A549 treated with Mapracorat at 1 μM for 4 hours (cell line): ENCODE measurements at places on chromosomes 3 and 15. TPM values are rescaled to one million over a fixed set of nuclear protein-coding genes. Genes with fewer than 3 reads are reported as not detected.

Gene SRPRB
- total RNA-seq, result 53.9 to 60.3 TPM (median 57.7 TPM) in 5 replicates

Gene ANKDD1A
- 1.7 to 2.8 TPM (median 2.2 TPM) in 5 replicates for total RNA-seq

Gene INSYN1
- total RNA-seq, result 0.95 to 3.1 TPM (median 1.4 TPM) in 5 replicates

Gene GPR62
- total RNA-seq, result not detected in 5 replicates

Gene HYAL1
- 0.32 to 1.00 TPM (median 0.61 TPM) in 5 replicates for total RNA-seq
